ENCODE measurements at places on chromosomes 1 and 21. TPM values are rescaled to one million over a fixed set of nuclear protein-coding genes. Genes with fewer than 3 reads are reported as not detected.

The SLAMF6 gene
- total RNA-seq = not detected

The PTGER3 gene
- 0.13 TPM for total RNA-seq

The DNALI1 gene
- 4.4 TPM for total RNA-seq

The CDC42BPA gene
- total RNA-seq = 51.9 TPM

The BARHL2 gene
- total RNA-seq = not detected

The GJA9 gene
- total RNA-seq = not detected

The LRRC3 gene
- total RNA-seq = 0.25 TPM

The ZBTB37 gene
- 7.8 TPM for total RNA-seq

The MIXL1 gene
- not detected for total RNA-seq

The SPATA46 gene
- total RNA-seq = not detected

The RSPH1 gene
- total RNA-seq = 0.13 TPM

The EPHB2 gene
- 3.2 TPM for total RNA-seq

The GJB4 gene
- not detected for total RNA-seq

The GPR89A gene
- 21.2 TPM for total RNA-seq

The EXTL1 gene
- total RNA-seq = 0.13 TPM

The TMEM201 gene
- total RNA-seq = 3.2 TPM

The LIN28A gene
- total RNA-seq = not detected

The OR2L3 gene
- total RNA-seq = not detected

The TNFRSF1B gene
- total RNA-seq = 6.7 TPM

The KCNJ10 gene
- total RNA-seq = not detected

The KCNA3 gene
- not detected for total RNA-seq

The SPRR2B gene
- not detected for total RNA-seq

The ROR1 gene
- total RNA-seq = 7.8 TPM

The NLRP3 gene
- total RNA-seq = 1.1 TPM

The MYOG gene
- not detected for total RNA-seq

The PCSK9 gene
- total RNA-seq = 0.25 TPM

The RGS4 gene
- total RNA-seq = 628 TPM

The DDX59 gene
- total RNA-seq = 20.0 TPM

The FABP3 gene
- total RNA-seq = 57.1 TPM

The LGR6 gene
- not detected for total RNA-seq

The TLR5 gene
- total RNA-seq = 0.12 TPM

The IQGAP3 gene
- total RNA-seq = 18.8 TPM

The GJA4 gene
- total RNA-seq = 1.6 TPM

The PRAMEF20 gene
- not detected for total RNA-seq

The TSEN15 gene
- total RNA-seq = 27.1 TPM

The TSPAN2 gene
- total RNA-seq = 0.12 TPM

The ZNF593OS gene
- 0.19 TPM for total RNA-seq

The MAN1C1 gene
- total RNA-seq = 8.9 TPM

Measured in aortic smooth muscle cell (primary cell).